ENCODE measurements at places on chromosomes 1 and 21.

GRCh38 chr21:30227633-30228404 is 11.9 kb upstream of the CLDN8 start:
- no peak for DNase-seq

DNA sequence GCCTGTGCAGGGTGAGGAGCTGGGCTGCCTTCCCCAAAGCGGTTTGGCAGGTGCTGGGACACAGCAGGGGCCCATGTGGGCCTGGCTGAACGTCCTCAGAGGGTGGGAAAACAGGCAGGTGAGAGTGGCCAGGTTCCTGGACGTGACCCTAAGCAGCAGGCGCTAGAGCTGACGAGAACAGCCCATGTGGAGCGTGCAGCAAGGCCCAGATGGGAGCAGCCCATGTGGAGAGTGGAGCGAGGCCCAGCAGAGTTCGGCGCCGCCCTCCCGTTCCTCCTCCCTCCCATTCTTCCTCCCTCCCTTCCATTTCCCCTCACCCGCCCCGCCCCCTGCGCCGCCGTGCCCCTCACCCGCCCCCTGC is 314.4 kb upstream of the VAMP3 start:
- DNase-seq: no peak

- DNase-seq: peak; percentile 23
Measured at GRCh38 chr1:33429856-33430691, 821 bp downstream of the PHC2 start.

GRCh38 chr1:230215529-230215928 is 148.5 kb downstream of the GALNT2 start:
- DNase-seq: no peak

DNA sequence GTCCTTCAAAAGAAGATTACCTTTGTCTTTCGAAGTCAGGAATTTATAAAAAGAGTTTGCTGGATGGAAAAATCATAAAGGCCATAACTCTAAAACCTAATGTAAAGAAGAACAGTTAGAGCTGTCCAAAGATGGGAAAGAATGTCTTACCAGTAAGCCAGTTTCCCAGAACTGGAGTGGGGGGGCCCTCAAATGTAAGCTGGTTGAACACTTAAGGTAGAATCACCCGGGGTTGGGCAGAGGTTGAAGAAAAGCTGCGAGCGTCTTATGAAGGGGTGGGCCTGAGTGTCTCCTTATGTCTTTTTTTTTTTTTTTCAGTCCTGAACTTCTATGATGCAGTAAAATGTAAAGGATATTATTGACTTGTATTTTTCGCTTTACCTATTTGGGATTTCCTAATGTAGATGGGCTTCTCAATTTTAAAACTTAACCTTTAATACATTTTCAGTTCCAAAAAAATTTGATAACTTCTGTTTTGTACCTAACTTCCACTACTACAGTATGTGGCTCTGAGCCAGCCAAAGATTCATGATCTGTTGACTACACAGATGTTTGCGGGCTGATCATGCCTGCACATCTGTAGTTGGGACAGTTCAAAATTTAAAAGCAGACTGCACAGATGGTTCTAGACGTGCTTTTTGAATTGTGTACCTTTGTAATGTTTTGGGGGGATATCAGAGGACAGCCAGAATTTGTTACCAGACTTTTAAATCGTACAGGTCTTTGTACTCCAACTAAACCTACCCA is 43.6 kb downstream of the NFYC start:
- no peak for DNase-seq

- no peak for DNase-seq
Measured at GRCh38 chr1:46444466-46444865, 45.2 kb upstream of the DMBX1 start.

DNA sequence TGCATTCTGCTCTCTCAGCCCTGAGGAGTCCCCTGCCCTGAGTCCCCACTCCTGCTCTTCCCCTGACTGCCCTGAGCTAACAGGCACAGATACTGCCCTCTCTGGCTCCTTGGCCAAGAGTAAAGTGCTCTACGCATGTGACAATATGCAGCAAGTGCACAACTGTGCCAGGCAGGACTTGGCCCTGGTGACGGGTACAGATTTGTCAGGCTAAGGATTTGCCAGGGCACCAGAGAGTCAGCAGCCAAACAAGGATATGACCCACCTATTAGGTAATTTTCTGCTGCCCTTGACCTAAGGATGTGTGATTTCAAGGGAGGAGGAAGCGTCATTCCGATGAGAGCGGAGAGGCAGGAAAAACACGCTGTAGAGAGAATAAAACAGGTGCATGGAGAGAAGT is 339.0 kb downstream of the PTPRU start:
- DNase-seq: no peak

GRCh38 chr1:30629501-30629900 is 93.9 kb downstream of the MATN1 start:
- DNase-seq: no peak

GRCh38 chr21:41746744-41747006 is 20.2 kb downstream of the RIPK4 start:
- no peak for DNase-seq

DNA sequence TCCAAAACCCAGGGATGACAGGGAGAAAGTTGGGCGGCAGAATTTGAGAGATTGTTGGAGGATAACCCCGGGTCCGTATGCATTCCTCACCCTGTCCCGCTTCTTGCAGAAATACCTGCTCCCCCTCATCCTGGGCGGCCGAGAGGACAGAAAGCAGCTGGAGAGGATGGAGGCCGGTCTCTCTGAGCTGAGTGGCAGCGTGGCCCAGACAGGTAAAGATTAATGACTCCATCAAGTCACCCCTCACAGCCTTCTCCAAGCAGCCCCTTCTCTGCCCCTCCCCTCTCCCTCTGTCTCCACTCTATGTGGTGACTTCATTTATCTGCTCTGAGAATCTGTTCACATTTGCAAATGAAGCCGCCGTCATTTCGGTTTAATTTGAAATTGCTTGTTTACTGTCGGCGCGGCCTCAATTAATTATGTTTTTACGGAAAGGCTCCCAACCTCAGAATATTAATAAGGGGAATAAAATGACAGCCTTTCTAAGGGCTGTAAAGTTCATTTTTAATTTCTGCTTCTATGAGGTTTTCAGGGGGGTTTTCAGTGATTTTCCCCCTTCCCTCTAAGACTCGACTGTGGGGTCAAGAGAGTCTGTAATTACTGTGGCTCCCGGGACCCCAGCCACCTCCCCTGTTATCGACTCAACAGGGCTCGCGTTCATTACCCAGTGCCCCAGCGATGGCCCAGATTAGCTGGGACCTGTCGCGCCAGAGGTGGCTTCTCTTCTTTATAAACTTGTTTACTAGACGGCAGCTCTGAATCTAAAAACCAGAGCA is 148.3 kb downstream of the PEX14 start:
- DNase-seq: no peak

Measured in NCI-H1105 treated with DMSO at 0.1 percent for 48 hours (cell line).